ENCODE measurements at places on chromosomes 1 and 21. TPM values are rescaled to one million over a fixed set of nuclear protein-coding genes. Genes with fewer than 3 reads are reported as not detected.

The CR1L gene
- polyA plus RNA-seq: not detected

The ACTL8 gene
- not detected for polyA plus RNA-seq

The SPATA21 gene
- 0.18 TPM for polyA plus RNA-seq

The HSF2BP gene
- not detected for polyA plus RNA-seq

The TNFRSF8 gene
- polyA plus RNA-seq: not detected

The TFF3 gene
- polyA plus RNA-seq: 965 TPM

The GBP2 gene
- 54.9 TPM for polyA plus RNA-seq

The CD247 gene
- polyA plus RNA-seq: 5.0 TPM

The DMBX1 gene
- not detected for polyA plus RNA-seq

The ATP1A2 gene
- 5.3 TPM for polyA plus RNA-seq

The MINDY1 gene
- 9.5 TPM for polyA plus RNA-seq

The S100B gene
- 4.3 TPM for polyA plus RNA-seq

The NGF gene
- polyA plus RNA-seq: 0.27 TPM

The ABCD3 gene
- polyA plus RNA-seq: 58.6 TPM

The TBX19 gene
- 1.4 TPM for polyA plus RNA-seq

The S100A3 gene
- polyA plus RNA-seq: not detected

Measured in small intestine (tissue), 16 donors.